ENCODE measurements at places on chromosomes 16 and 17.

- no peak for DNase-seq
Measured at GRCh38 chr17:17346428-17347233, 43.5 kb downstream of the NT5M start.

DNA sequence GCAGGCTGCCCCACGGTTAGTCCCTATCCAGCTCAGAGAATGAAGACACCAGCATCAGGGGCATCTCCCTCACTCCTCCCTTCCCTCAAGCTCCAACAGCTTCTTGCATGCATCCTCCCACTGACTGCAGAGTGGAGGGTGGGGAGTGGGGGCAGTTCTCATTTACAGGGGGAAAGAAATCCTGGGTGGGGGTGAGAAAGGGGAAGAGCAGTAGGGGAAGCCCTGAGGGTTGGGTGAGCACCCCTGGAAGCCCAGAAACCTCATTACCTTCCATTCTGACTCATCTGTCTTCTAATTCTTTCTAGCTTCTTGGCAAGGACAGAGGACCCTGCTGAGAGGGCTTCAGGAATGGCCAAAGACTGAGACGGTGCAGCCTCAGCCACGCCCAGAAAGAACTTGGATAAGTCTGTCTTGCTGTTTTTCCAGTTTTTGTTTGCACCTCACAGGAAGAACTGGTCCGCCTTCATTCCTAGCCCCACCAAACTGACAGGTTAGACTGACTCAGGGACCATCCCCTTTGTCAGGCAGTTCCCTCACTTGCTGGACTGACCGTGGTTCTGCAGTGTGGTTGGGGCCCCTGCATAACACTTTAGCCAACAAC lies 52.5 kb upstream of the WSB1 start:
- DNase-seq, result no peak

DNA sequence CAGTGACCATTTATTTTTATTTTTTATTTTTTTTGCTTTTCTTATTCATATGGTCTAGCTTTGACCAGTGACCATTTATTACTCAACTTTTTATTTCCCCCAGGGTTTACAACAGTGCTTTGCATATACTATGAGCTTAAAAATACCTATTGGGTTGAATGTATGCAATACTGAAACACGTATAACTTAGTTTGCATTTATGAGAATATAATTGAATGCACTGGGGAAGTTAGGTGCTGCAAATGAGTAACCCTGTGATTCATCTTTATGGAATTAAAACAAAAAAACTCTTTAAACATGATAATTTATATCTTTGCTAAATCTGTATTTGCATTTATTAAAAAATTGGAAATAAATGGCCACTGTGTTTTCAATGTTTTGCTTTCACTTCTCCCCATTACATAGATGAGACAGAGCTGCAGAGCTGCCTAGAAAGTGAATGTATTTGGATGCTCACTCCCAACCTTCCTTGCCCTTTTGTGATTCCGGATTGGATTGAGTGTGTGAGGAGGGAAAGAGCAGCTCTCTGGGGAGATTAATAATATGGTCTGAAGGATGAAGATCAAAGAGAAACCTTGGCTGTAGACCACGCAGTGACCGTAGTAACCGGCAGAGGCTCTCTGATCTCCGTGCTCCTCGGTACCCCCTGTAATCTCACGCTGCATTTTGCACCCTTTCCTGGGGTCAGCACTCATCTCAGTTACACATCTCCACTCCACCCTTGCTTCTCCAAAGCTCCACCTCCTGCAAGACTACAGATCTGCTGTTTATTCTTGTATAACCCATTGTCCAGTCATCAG lies 14.3 kb downstream of the TMEM100 start:
- DNase-seq, result no peak

- DNase-seq, result no peak
Measured at GRCh38 chr16:66712512-66712911, 16.0 kb upstream of the CMTM4 start.

DNA sequence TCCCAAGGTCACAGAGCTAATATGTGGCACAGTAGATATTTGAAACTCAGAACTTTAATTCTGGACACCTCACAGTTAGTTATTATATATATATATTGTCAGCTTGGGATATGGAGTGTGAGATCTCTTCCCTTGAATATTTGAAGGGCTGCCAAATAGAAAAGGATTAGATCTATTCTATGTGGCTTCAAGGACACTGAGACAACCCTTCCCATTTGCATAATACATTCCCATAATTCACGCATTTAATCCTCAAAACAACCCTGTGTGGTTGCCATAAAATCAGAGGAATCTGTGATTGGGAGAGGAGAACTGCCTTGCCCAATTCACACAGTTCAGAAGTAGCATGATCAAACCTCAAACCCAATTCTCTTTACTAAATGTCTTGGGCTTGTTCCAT lies 365.8 kb upstream of the DYNLRB2 start:
- no peak for DNase-seq

GRCh38 chr17:17111401-17112393 lies 69.4 kb downstream of the MPRIP start:
- DNase-seq, result no peak

- DNase-seq, result no peak
Measured at GRCh38 chr17:78971756-78972506, 7.8 kb downstream of the LGALS3BP start.

GRCh38 chr17:49739641-49740271 lies 24.2 kb downstream of the FAM117A start:
- peak; percentile 85 for DNase-seq

DNA sequence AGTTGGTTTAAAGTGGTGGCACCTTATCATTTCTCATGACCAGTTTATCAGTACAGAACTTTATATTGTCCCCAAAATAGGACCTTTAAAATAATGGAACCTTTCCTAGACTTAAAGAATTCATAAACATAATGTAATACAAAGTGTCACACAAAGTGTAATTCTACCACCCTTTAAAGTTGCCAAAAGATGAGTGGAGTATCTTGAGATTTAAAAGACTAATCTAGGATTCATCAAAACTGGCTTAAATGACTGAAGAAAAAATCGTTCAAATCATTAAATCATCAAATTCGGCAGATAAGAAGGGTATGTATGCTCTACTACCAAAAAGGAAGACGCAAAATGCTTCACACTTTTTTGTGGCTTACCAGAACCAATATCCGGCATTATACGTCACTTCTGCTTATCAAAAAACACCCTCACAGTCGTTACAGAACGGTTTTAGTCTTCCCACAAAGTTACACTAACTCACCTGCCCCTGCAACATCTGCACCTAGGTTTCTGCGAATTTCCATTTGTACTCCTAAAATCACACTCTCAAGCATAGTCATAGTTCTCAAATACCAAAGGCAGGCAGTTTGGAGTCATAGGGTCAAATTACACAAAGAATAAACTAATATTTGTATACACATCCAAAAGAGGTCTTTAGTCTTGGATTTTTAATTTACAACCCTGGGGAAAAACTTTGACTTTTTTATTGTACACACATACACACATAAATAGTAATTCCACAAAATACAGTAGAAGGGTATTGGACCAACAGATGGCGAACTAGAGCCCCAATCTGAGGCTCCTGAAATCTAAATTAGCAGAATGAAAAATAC lies 1.4 kb upstream of the KANSL1 start:
- peak; percentile 55 for DNase-seq

Measured in activated naive CD8-positive, alpha-beta T cell treated with anti-CD3 and anti-CD28 coated beads for 36 hours (primary cell).